ENCODE measurements at places on chromosomes 13 and 19.

GRCh38 chr13:45594764-45595163, 20.8 kb downstream of the ERICH6B start:
- DNase-seq = no peak

GRCh38 chr13:112131081-112131712, 64.2 kb downstream of the SOX1 start:
- no peak for DNase-seq

GRCh38 chr19:6813659-6814058, 41.2 kb downstream of the VAV1 start:
- no peak for DNase-seq

GRCh38 chr13:113322043-113322461, 25.0 kb downstream of the LAMP1 start:
- no peak for DNase-seq

DNA sequence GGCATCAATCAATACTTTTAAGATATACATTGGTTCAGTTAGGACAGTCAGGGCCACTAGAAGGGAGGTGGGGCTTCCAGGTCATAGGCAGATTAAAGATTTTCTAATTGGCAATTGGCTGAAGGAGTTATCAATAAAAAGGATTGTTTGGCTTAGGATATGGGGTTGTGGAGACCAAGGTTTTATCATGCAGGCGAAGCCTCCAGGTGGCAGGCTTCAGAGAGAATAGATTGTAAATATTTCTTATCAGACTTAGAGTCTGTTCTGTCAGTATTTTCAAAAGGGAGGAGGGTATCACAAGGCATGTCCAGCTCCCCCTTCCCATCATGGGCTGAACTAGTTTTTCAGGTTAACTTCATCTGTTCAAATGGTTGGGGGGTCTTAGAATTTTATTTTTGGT, 77.4 kb upstream of the FARP1 start:
- DNase-seq = no peak

DNA sequence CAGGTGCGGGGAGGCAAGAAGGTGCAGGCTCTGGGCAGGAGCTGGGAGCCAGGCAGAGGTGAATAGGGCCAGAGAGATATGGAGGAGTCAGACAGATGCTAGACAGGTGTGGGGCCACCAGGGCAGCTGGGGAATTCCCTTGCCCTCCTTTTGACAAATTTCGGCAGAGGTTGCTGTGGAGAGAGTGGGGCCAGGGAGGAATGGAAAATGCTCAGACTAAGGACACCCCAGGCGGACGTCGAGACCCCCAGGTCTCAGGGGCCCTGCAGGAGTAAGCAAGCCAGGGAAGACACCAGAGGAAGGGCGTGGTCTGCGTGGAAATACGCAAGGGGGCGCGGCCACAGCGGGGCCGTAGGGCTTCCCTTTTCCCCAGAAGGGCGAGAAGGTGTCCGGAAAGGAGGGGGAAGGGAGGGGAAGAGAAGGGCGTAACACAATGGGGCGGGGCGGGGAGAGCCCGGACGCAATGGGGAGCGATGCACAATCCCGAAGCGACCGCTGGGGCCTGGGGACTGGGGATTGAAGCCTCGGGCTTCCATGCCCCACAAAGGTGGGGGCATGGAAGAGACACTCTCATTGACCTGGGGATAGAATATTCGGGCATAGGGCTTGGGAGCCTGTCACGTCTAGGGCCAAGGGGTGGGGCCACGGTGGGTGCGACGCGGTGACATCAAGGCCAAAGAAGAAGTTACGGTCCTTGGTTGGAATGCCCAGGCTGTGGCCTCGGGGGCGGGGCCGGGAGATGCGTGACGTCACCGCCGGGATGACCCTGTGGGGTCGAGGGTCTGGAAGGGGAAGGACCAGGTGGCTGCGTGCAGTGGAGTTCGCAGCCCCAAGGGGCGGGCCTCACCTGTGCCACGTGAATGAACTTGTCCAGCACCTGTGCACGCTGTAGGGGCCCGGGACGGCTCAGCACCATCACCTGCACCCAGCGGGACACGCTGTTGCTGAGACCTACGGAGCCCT, 8.2 kb downstream of the RASGRP4 start:
- no peak for DNase-seq

- DNase-seq = no peak
Observed at GRCh38 chr13:24661713-24662112, 18.5 kb upstream of the ATP12A start.

Measured in cerebellar nuclear complex (tissue), 1 donor.